ENCODE measurements at places on chromosomes 6 and 20. TPM values are rescaled to one million over a fixed set of nuclear protein-coding genes. Genes with fewer than 3 reads are reported as not detected.

- H3K4me3 ChIP-seq = no peak overlapping the region
- DNase-seq = no peak
- H3K4me1 ChIP-seq = no peaks in the 10 kb centered on the region
Observed at GRCh38 chr6:150681578-150682395, 82.1 kb downstream of the PLEKHG1 start.

- no peak overlapping the region for H3K4me3 ChIP-seq
- H3K27ac ChIP-seq = no peak overlapping the region
- no peaks in the 10 kb centered on the region for H3K27me3 ChIP-seq
- peaks cover 69% of the 10 kb centered on the region for H3K4me1 ChIP-seq
- no peak for DNase-seq
Observed at GRCh38 chr6:53322188-53323029, 26.3 kb downstream of the ELOVL5 start.

- H3K27me3 ChIP-seq = no peaks in the 10 kb centered on the region
- H3K4me1 ChIP-seq = no peaks in the 10 kb centered on the region
- H3K36me3 ChIP-seq = no peaks in the 10 kb centered on the region
- no peak for DNase-seq
Observed at GRCh38 chr6:2103765-2104523, 141.5 kb downstream of the GMDS start.

Gene C20orf144
- total RNA-seq = 0.61 TPM

Gene GSTA1
- not detected for total RNA-seq

GRCh38 chr20:17868151-17868550, 100.4 kb downstream of the SNX5 start:
- DNase-seq = no peak
- no peak overlapping the region for H3K4me3 ChIP-seq
- no peak overlapping the region for H3K27ac ChIP-seq
- peaks cover 3% of the 10 kb centered on the region for H3K4me1 ChIP-seq

Gene RBCK1
- 109 TPM for total RNA-seq

DNA sequence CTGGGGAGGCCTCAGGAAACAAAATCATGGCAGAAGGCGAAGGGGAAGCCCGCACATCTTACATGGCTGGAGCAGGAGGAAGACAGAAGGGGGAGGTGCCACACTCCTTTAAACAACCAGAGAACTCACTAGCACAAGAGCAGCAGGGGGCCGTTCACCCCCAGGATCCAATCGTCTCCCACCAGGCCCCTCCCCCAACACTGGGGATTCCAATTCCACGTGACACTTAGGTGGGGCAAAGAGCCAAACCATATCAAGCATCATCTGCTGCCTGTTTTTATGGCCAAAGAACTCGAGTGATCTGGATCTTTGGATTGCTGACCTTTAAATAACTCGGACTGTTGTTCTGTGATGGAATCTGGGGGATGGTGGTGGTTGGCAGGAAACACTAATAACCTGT, 28.0 kb downstream of the PNLDC1 start:
- H3K4me1 ChIP-seq = no peaks in the 10 kb centered on the region
- H3K36me3 ChIP-seq = no peaks in the 10 kb centered on the region
- DNase-seq = no peak
- no peak overlapping the region for H3K4me3 ChIP-seq
- no peaks in the 10 kb centered on the region for H3K27me3 ChIP-seq

Data from CD4-positive, alpha-beta memory T cell (primary cell).